ENCODE measurements at places on chromosomes 3 and 15. TPM values are rescaled to one million over a fixed set of nuclear protein-coding genes. Genes with fewer than 3 reads are reported as not detected.

Gene FETUB
- not detected for total RNA-seq

Gene FAM43A
- total RNA-seq = 0.30 TPM

Gene SLCO3A1
- 1.9 TPM for total RNA-seq

Gene HRG
- not detected for total RNA-seq
